ENCODE measurements at places on chromosomes 7 and 10.
A peak's percentile ranks its signal among the peaks of the same experiment; 100 is the strongest.

- no peak for DNase-seq
These were observed 159.8 kb downstream of the POU6F2 start for GRCh38 chr7:39137480-39137879.

- no peak for DNase-seq
These were observed 4.6 kb downstream of the PWWP2B start for GRCh38 chr10:132401401-132402118.

DNA sequence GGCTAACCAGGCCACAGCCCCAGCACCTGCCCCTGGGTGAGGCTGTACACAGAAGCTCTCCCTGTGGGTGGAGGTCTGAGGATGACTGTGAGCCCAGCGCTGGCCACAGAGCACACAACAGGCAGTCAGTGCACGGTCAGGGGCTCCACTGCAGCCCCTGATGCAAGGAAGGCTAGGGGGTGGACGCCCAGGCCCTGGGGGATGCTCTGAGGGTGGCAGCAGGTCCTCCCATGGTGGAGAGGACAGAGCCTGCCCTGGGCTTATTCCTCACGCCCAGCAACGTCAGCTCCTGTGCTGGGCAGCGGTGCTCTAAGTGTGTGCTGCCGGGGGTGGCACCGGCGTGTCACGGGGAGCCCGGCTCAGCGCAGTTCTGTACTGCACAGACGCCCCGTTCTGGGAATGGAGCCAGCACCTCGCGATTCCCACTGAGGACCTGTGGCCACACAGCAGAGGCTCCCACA is 223.2 kb downstream of the MAD1L1 start:
- DNase-seq: no peak

- DNase-seq: no peak
These were observed 177.3 kb downstream of the DKK1 start for GRCh38 chr10:52491246-52491995.

- no peak for DNase-seq
These were observed 378 bp upstream of the INPP5F start for GRCh38 chr10:119725517-119725827.

GRCh38 chr7:66732439-66732838 is 8.1 kb upstream of the RABGEF1 start:
- no peak for DNase-seq

GRCh38 chr10:31041011-31041410 is 9.3 kb upstream of the ZNF438 start:
- DNase-seq: no peak

DNA sequence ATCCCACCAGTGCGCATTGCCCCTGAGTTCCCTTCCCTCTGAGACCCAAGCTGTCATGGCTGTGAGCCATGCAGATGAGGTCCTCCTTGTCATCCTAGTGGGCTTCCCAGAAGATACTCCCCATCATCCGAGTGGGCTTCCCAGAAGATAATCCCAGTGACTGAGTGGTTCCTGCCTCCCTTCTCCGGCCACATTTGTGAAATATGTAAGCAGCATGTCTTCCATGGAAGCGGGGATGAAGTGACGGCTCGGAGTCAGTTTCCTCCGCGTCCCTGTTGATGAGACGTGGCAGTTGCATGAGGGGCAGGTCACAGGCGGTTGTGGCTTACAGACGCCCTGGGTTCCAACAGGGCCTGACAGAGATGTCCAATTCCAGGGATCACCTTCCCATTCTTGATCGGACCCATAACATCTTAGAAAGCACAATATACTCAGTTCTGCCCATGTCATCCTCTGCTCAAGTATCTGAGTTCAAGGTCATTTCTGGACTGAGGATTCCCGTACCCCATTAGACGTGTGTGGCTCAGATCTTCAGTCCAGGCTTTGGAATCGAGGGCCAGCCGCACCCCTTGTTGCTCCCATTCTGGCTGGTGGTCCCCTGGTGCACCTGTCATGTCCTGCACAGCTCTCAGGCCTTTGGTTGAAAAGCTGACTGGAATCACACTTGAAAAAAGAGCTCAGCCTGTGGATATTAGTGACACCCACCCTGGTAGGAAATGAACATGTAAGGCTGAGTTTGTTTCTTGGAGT is 166.9 kb downstream of the PTPRN2 start:
- DNase-seq: no peak

DNA sequence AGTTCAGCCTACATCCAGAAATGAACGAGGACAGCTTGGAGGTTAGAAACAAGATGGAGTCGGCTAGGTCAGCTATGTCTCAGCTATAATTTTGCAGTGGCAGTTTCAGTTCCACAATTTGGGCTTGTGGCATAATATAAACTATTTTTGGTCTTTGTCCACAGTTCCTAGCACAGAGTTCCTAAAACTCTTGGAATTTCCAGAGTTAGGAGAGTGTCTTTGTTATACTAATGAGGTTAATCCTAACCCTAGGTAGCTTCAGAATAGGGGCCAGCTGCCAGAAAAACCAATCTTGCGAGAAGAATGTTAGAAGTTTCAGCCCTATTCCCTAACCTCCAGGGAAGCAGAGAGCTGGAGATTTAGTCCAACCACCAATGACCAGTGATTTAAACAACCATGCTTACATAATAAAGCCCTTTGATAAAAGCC is 131.9 kb downstream of the AKR1D1 start:
- DNase-seq: no peak

GRCh38 chr10:51117053-51117660 is 42.9 kb downstream of the PRKG1 start:
- peak; percentile 55 for DNase-seq

DNA sequence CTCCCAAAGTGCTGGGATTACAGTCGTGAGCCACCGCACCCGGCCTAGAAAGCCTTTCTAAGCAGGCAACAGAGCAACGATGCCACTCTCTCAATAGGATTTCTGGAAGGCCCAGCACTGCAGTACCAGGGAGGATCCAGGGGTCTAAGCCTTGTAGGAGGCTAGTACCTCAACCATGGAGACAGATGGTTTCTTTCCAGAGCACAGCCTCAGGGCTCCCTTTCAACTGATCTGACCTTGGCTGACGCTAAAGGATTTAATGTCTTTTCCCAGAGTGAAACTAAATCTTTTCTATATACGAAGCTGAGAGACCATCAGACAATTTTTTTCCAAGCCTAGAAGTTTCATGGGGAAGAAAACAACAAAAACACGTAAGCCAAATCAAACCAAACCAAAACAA is 78.0 kb downstream of the WDR11 start:
- DNase-seq: no peak

DNA sequence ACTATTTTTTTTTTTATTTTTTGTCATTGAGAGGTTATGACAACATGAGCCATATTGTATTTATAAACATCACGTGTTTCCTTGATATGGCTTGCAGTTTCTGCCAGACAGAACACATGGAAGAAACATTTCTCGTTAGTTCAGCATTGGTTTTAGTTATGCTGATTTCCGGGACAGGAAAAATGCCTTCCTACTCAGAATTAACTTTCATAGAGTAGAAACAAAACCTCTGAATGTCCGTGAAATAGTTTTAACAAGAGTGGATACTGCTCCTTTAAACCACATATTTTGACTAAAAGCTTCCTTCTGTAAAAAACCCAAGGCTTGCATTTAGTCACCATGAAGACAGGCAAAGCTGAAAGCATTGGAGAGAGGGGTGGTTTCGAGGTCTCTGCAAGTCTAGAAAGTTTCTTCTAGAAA is 240.4 kb downstream of the KIAA1217 start:
- DNase-seq: no peak

DNA sequence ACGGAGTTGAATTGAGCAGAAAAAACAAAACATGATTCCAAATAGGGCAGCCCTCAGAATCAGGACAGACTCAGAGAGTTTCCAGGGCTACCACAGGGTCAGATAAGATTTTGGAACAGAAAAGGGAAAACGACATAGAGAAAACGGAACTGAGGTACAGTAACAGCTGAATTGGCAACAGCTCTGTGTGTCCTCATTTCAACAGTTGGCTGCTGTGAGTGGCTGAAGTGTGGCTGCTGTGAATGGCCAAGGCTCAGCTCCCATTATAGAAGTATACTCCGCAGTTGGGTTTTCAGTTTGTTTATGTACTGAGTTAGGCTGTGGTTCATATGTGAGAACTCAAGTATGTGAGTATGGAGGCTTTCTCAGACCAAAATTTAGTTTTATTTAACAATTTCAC is 32.0 kb downstream of the ANTXRL start:
- DNase-seq: no peak

DNA sequence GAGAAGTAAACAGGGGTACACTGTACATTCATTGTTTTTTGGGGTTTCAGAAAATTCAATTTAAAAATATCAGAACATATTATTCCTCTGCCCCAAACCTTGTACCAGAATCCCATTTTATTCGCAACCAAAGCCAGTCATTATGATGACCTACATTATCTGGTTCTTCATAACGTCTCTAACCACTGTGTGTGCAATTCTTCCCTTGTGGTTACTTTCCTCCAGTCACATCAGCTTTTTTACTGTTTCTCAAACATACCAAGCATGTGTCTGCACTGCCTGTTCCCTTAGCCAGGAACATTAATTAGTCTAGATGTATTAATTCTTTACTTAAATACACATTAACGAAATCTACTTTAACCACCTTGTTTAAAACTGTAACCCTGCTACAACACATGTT is 64.8 kb downstream of the THSD7A start:
- DNase-seq: no peak

GRCh38 chr7:141752634-141753033 is 11.3 kb upstream of the TAS2R3 start:
- DNase-seq: no peak

DNA sequence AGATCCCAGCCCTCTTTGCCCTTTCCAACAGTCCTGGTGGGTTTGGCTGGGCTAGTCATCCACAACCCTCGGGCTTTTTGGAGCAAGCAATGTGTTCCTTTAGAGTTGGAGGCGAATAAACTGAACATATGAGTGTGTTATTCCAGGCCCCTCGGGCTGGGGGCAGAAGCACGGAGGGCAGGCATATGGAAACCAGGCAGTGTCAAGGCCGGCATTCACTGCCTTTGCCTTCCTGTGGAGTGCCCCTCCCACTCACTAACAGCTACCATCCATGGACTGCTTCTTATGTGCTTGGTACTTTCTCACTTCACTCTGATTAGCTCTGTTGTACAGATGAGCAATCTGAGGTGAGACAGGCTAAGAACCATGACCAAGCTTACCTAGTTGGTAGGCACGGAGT is 53.9 kb upstream of the EFCAB10 start:
- DNase-seq: no peak

GRCh38 chr7:29113384-29114102 is 32.8 kb downstream of the CPVL start:
- no peak for DNase-seq

- DNase-seq: no peak
These were observed 76.2 kb upstream of the KIAA1217 start for GRCh38 chr10:24132741-24133140.

DNA sequence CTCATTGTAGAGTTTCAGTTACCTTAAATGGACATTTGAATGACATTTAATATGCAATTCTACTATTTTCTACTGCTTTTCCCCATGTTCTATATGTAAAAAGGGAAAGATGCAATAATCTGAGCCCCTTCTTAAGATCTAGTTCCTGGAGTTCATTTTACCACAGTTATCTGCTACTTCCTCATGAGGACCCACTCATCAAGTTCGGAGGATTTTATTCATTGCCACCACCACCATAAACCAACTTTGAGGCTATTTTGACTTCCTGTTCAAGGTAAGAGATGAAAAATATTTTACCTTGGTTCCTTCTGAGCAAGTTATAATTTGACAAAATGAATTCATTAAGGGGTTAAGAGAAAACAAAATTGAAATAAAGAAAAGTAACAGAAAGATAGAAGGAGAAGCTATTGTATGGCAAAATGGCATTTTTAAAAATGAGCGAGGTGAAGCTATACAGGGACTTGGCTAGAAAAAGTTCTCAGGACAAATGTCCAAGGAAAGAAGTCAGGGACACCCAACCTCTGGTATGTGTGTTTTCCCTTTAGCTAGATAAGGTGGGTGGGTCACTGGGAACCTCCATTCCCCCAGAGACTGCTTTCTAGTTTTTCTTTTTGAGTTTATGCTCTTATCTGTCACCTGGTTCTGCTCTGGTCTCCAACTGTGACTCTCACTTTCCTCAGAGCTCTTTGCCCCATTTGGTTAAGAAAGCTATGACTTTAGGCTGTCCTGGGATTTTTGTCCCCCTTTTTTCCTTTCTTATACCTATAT is 14.9 kb upstream of the FAM3C start:
- no peak for DNase-seq

DNA sequence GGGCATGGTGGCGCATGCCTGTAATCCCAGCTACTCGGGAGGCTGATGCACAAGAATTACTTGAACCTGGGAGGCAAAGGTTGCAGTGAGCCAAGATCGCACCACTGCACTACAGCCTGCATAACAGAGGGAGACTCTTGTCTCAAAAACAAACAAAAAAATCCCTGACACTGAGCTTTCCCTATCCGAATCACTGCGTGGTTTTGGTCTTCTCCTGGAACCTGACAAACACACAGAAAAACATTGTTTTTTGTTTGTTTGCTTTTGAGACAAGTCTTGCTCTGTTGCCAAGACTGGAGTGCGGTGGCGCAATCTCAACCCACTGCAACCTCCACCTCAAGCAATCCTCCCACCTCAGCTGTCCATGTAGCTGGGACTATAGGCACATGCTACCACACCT is 50.4 kb upstream of the PTPRN2 start:
- no peak for DNase-seq

DNA sequence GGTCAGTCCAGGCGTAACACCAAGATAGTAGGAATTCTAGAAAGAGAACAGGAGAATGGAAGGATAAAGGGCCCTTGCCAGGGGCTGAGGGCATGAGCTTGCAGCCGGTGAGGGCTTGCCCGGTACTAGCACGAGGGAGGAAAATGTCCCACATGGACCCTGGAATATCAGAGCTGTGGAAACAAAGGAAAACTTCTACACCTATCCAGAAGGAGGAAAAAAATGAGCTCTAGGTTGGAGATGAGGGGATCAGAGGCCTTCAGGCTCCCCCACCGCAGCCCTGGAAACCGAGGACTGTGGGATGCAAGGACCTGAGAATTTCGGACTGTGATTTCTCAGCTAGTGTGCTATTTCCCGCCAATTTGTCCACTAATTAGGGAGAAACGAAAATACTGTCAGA is 22.1 kb downstream of the RAMP3 start:
- DNase-seq: no peak

GRCh38 chr10:88819290-88819689 is 16.8 kb downstream of the LIPM start:
- no peak for DNase-seq

GRCh38 chr10:46006219-46006618 is 24.2 kb downstream of the NCOA4 start:
- DNase-seq: peak; percentile 64

- peak; percentile 92 for DNase-seq
These were observed 50.5 kb downstream of the PRF1 start for GRCh38 chr10:70551971-70552422.

GRCh38 chr7:91814189-91814588 is 66.3 kb downstream of the MTERF1 start:
- DNase-seq: no peak

- DNase-seq: no peak
These were observed 732.8 kb downstream of the POM121L12 start for GRCh38 chr7:53768186-53768585.

DNA sequence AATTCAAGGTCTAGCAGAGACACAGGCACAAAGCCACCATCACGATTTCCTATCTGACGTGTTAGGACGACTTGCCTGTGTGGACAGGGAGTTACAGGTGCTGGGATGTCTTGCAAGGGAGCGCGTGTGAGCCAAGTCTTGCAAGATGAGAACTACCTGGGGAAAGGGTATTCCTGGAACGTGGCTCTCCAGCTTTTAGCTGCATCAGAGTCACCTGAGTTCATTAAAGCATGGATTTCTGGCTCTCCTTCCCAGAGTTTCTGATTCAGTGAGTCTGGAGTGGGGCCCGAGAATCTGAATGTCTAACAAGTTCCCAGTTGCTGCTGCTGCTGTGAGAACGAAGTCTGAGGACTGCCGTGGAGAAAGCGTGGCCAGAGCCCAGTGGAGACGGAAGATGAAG is 30.0 kb upstream of the RNF32 start:
- DNase-seq: no peak

GRCh38 chr10:14185316-14186045 is 145.2 kb downstream of the FRMD4A start:
- DNase-seq: no peak
